ENCODE measurements at places on chromosomes 6 and 20.
A peak's percentile ranks its signal among the peaks of the same experiment; 100 is the strongest.

DNA sequence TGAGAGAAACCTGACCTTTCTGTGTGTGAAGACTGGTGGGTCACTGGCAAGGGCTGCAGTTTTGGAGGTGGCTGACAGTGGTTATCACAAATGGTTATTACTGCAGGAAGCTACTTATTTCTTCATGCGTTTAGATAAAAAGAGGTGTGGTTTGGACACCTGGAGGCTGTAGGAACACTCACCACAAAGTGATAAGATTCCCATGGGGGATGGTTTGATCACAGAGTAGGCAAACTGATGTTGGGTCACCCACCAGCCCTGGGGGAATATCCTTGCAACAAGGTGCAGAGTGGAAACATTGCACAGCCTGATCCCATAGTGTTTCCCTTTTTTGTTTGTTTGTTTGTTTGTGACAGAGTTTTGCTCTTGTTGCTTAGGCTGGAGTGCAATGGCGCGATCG lies 33.9 kb upstream of the RNGTT start:
- no peak for DNase-seq
- no peaks in the 10 kb centered on the region for H3K4me1 ChIP-seq
- H3K36me3 ChIP-seq: no peaks in the 10 kb centered on the region
- no peaks in the 10 kb centered on the region for H3K27me3 ChIP-seq
- no peak overlapping the region for H3K4me3 ChIP-seq
- no peak overlapping the region for H3K27ac ChIP-seq

DNA sequence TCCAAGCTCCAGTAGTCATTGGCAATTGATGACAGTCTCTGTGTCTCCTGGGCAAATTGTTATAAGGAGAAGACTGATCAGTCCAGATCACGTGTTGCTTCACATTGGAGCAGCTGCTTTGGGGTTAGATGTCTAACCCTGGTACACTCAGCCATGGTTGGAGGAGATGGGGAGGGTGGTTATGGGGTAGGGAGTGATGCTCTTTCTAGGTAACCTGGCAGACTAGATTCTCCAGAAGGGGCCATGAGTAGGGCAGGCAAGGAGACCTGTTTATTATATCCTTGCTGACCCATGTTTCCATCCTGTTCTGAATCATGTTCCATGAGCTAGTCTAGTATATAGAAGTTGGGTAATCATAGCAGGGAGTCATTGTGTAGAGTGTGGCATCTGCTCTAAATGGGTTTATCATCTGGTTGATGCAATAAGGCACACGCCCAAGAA lies 50.8 kb upstream of the BACH2 start:
- no peak overlapping the region for H3K27ac ChIP-seq
- DNase-seq: no peak
- no peak overlapping the region for H3K4me3 ChIP-seq
- H3K27me3 ChIP-seq: peaks cover 11% of the 10 kb centered on the region

GRCh38 chr6:35415065-35415891 lies 36.9 kb upstream of the FANCE start:
- no peak overlapping the region for H3K4me3 ChIP-seq
- H3K36me3 ChIP-seq: peaks cover 44% of the 10 kb centered on the region
- no peaks in the 10 kb centered on the region for H3K27me3 ChIP-seq
- DNase-seq: peak; percentile 39
- H3K27ac ChIP-seq: no peak overlapping the region

- H3K27me3 ChIP-seq: no peaks in the 10 kb centered on the region
- H3K4me1 ChIP-seq: no peaks in the 10 kb centered on the region
- no peak overlapping the region for H3K27ac ChIP-seq
- H3K4me3 ChIP-seq: no peak overlapping the region
Measured at GRCh38 chr6:78484198-78485064, 382.9 kb upstream of the IRAK1BP1 start.

DNA sequence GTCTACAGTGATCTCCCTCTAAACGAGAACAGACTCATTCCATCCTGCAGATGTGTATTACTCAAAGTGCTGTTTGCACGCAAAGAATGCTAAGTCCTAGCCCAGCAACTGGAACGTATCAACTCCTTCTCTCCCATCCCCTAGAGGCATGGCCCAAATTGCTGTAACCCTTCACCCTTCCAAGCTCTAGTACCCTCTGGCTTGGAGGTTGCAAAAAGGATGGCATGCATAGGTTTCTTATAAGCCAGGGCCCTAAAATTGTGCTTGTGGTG lies 71.5 kb upstream of the TGM3 start:
- no peaks in the 10 kb centered on the region for H3K4me1 ChIP-seq
- no peaks in the 10 kb centered on the region for H3K36me3 ChIP-seq
- no peak for DNase-seq
- peaks cover 2% of the 10 kb centered on the region for H3K27me3 ChIP-seq
- H3K4me3 ChIP-seq: no peak overlapping the region

- no peaks in the 10 kb centered on the region for H3K27me3 ChIP-seq
- DNase-seq: no peak
- H3K36me3 ChIP-seq: no peaks in the 10 kb centered on the region
- H3K4me1 ChIP-seq: no peaks in the 10 kb centered on the region
Measured at GRCh38 chr20:57561356-57562279, 708 bp downstream of the PCK1 start.

GRCh38 chr6:41492261-41492891 lies 53.8 kb upstream of the FOXP4 start:
- H3K27me3 ChIP-seq: peaks cover 1% of the 10 kb centered on the region
- no peak for DNase-seq
- no peak overlapping the region for H3K27ac ChIP-seq
- no peak overlapping the region for H3K4me3 ChIP-seq

DNA sequence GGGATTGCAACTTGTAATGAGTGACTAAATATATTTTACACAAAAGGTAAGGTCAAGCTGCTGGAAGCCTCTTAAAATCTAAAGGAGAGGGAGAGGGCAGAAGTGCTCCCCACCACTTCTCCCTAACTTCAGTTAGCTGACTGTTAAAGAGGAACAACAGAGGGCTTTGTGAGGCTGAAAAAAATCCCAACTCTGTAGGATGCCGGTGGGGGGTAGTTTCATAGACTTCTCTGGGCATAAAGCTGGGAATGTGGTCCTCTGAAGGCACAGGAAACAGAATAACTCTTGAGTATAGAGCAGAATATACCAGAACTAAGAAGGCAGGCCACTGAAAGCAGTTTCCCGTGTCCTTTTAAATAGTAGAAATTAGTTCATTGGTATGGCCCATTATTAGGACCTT lies 71.6 kb downstream of the KIF6 start:
- no peak overlapping the region for H3K4me3 ChIP-seq
- no peak for DNase-seq
- no peaks in the 10 kb centered on the region for H3K4me1 ChIP-seq
- no peaks in the 10 kb centered on the region for H3K36me3 ChIP-seq
- H3K27ac ChIP-seq: no peak overlapping the region

DNA sequence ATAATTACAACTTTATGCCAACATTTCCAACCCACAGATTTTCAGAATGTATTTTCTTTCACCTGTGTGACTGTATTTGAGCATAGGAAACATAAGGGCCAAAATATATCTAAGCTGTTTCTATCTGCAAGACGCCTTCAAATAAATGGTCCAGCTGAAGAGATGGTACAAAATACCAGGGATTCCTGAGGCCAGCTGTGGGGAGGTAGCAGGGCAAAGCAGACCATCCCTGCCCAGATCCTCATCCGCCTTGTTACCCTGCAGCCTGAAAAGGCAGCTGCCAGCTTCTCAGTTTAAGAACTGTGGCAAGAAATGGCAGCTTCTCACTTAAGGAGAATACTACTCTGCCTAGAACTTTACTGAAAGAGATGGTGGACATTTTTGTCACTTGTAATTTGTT lies 143.3 kb downstream of the KHDC1L start:
- no peak overlapping the region for H3K27ac ChIP-seq
- H3K36me3 ChIP-seq: no peaks in the 10 kb centered on the region
- H3K4me3 ChIP-seq: no peak overlapping the region
- no peaks in the 10 kb centered on the region for H3K4me1 ChIP-seq
- no peaks in the 10 kb centered on the region for H3K27me3 ChIP-seq
- DNase-seq: no peak

- no peak for DNase-seq
- no peak overlapping the region for H3K4me3 ChIP-seq
- peaks cover 95% of the 10 kb centered on the region for H3K36me3 ChIP-seq
- no peaks in the 10 kb centered on the region for H3K4me1 ChIP-seq
- no peaks in the 10 kb centered on the region for H3K27me3 ChIP-seq
- no peak overlapping the region for H3K27ac ChIP-seq
Measured at GRCh38 chr20:35005463-35005961, 49.8 kb downstream of the MYH7B start.

- no peaks in the 10 kb centered on the region for H3K27me3 ChIP-seq
- no peak overlapping the region for H3K27ac ChIP-seq
- H3K4me1 ChIP-seq: no peaks in the 10 kb centered on the region
- DNase-seq: no peak
- no peaks in the 10 kb centered on the region for H3K36me3 ChIP-seq
Measured at GRCh38 chr20:61027218-61027617, 224.8 kb upstream of the CDH4 start.

DNA sequence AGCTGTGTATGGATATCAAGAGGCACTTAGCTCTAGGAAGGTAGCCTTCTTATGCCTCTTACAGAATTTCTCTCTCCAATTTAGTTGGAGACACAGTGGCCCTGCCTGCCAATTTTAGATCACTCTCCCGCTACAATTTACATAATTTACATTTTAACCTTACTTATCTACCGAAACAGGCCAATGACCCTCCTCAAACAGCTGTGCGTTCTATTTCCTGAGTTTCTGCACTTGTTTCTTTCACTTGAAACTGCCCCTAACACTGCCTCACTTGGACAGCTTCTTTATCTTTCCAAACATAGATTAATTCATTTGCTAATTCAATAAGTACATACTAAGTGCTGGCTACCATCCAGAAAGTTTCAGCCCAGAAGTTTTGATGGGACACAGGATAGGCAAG lies 52.9 kb upstream of the HDDC2 start:
- H3K27me3 ChIP-seq: peaks cover 19% of the 10 kb centered on the region
- H3K27ac ChIP-seq: no peak overlapping the region
- H3K4me1 ChIP-seq: no peaks in the 10 kb centered on the region
- H3K36me3 ChIP-seq: no peaks in the 10 kb centered on the region
- DNase-seq: no peak
- no peak overlapping the region for H3K4me3 ChIP-seq

GRCh38 chr6:47380251-47380650 lies 70.5 kb upstream of the TNFRSF21 start:
- no peaks in the 10 kb centered on the region for H3K36me3 ChIP-seq
- H3K27me3 ChIP-seq: peaks cover 4% of the 10 kb centered on the region
- H3K27ac ChIP-seq: no peak overlapping the region
- no peak for DNase-seq
- H3K4me3 ChIP-seq: no peak overlapping the region
- H3K4me1 ChIP-seq: no peaks in the 10 kb centered on the region

GRCh38 chr6:91483415-91484105 lies 896.7 kb upstream of the MAP3K7 start:
- H3K27me3 ChIP-seq: no peaks in the 10 kb centered on the region
- H3K4me1 ChIP-seq: no peaks in the 10 kb centered on the region
- H3K36me3 ChIP-seq: no peaks in the 10 kb centered on the region
- DNase-seq: no peak

GRCh38 chr6:90375681-90376439 lies 79.2 kb upstream of the BACH2 start:
- no peak overlapping the region for H3K27ac ChIP-seq
- H3K27me3 ChIP-seq: peaks cover 5% of the 10 kb centered on the region
- DNase-seq: no peak
- no peaks in the 10 kb centered on the region for H3K36me3 ChIP-seq

DNA sequence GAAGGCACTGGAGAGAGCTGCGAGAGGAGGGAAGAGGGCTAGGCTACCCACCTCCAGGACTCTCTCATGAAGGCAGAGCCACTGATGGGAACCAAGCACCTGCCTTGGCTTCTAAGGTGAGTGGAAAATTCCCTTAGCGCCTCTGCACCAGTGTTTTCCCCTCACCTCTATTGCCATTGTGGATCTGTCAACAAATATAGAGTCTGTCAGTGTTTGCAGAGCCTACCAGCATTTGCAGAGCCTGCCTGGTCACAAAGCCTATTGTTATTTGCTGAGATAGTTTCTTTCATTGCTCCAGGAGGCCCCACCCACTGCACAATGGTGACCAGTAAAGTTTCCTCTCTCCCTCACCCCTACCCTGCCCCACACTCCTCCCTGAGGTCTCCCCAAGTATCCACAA lies 141.9 kb downstream of the MRPL14 start:
- no peaks in the 10 kb centered on the region for H3K36me3 ChIP-seq
- H3K4me3 ChIP-seq: no peak overlapping the region
- DNase-seq: no peak
- H3K27ac ChIP-seq: no peak overlapping the region
- no peaks in the 10 kb centered on the region for H3K27me3 ChIP-seq
- no peaks in the 10 kb centered on the region for H3K4me1 ChIP-seq

DNA sequence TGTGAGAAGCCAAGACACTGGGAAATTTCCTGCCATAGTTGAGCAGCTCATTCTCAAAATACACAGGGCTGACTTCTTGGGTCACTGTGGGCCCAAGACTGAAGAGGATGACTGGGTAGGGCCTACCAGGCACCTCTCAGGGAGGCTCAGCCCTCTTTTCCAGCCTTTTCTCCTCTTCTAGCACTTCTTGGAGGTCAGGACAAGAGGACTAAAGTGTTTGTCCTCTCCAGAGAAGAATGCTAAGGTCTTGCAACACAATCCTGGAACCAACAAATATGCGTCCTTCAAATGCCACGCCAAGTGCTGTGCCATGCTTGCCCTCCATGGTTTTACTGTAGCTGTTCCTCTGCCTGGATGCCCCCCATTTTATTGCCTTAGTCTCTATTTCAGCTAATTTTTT lies 3.3 kb upstream of the LRRN4 start:
- no peak overlapping the region for H3K4me3 ChIP-seq
- no peak overlapping the region for H3K27ac ChIP-seq
- no peaks in the 10 kb centered on the region for H3K4me1 ChIP-seq
- H3K36me3 ChIP-seq: no peaks in the 10 kb centered on the region

- peak overlapping the region; percentile 64 for H3K4me3 ChIP-seq
- H3K27me3 ChIP-seq: no peaks in the 10 kb centered on the region
- H3K27ac ChIP-seq: peak overlapping the region; percentile 47
- H3K4me1 ChIP-seq: peaks cover 18% of the 10 kb centered on the region
Measured at GRCh38 chr6:166907373-166907841, 48.9 kb downstream of the RNASET2 start.

GRCh38 chr6:139126255-139126654 lies 8.6 kb upstream of the HECA start:
- H3K27ac ChIP-seq: peak overlapping the region; percentile 69
- peaks cover 21% of the 10 kb centered on the region for H3K4me1 ChIP-seq
- H3K4me3 ChIP-seq: peak overlapping the region; percentile 65
- H3K27me3 ChIP-seq: no peaks in the 10 kb centered on the region

GRCh38 chr20:1632178-1632577 lies 12.4 kb upstream of the SIRPB1 start:
- DNase-seq: no peak
- peaks cover 59% of the 10 kb centered on the region for H3K36me3 ChIP-seq
- peaks cover 42% of the 10 kb centered on the region for H3K4me1 ChIP-seq
- peak overlapping the region; percentile 71 for H3K27ac ChIP-seq
- H3K27me3 ChIP-seq: no peaks in the 10 kb centered on the region
- H3K4me3 ChIP-seq: peak overlapping the region; percentile 69

DNA sequence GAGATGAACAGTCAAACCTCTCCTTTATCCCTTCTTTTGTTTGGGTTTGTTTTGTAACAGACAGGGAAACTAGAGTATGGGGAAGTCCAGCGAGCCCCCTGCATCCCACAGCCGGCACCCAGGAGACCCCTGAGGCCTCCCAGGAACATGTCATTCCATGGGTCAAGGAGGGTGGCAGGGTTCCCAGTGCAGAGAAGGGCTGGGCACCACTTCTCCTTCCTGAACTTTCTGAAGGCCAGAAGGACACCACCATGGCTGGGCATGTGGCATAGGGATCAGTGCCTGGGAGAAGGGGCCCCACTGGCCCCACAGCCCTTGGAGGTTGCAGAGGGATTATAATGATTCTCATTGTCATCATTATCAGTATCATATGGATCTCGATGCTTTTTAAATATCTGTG lies 13.9 kb upstream of the CST7 start:
- DNase-seq: no peak
- no peaks in the 10 kb centered on the region for H3K27me3 ChIP-seq
- no peaks in the 10 kb centered on the region for H3K36me3 ChIP-seq
- peaks cover 21% of the 10 kb centered on the region for H3K4me1 ChIP-seq
- H3K4me3 ChIP-seq: no peak overlapping the region
- no peak overlapping the region for H3K27ac ChIP-seq
